Stimulated activated CD8-positive, alpha-beta memory T cell treated with anti-CD3 and anti-CD28 coated beads, Interleukin-15, amount 100 ng/mL, for 1 hour (primary cell): ENCODE measurements at places on chromosomes 2 and 18.

DNA sequence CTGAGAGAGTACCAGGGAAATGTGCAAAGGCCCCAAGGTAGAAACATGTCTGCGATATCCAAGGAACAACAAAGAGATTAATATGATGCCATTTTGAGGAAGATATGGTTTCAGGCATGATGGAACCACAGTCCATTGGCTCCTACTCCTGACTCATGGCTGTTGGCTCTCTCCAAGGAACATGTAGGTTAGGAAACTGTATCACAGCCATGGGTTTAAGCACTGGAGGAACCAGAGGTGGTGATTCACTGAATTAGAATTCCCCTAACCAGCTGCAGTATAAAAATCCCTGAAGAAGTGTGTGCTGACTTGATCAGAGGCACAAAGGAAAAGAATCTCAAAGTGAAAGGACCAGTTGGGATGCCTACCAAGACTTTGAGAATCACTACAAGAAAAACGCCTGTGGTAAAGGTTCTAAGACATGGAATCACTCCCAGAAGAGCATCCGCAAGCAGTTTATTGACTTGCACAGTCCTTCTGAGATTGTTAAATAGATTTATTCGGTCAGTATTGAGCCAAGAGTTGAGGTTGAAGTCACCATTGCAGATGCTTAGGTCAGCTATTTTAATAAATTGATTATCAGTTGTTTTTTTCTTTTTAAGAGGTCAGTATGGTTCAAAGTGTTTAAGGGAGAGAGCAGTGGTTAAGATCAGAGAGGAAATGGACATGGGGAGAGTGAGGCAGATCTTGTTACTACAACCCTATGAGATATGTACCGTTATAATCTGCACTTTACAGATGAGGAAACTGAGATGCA lies 110.7 kb upstream of the OTX1 start:
- DNase-seq: no peak

- DNase-seq: no peak
Measured at GRCh38 chr2:189260361-189260814, 80.8 kb upstream of the COL5A2 start.

GRCh38 chr2:37706334-37707183 lies 35.1 kb upstream of the CDC42EP3 start:
- no peak for DNase-seq

- no peak for DNase-seq
Measured at GRCh38 chr2:217479566-217479965, 523.2 kb downstream of the TNS1 start.

DNA sequence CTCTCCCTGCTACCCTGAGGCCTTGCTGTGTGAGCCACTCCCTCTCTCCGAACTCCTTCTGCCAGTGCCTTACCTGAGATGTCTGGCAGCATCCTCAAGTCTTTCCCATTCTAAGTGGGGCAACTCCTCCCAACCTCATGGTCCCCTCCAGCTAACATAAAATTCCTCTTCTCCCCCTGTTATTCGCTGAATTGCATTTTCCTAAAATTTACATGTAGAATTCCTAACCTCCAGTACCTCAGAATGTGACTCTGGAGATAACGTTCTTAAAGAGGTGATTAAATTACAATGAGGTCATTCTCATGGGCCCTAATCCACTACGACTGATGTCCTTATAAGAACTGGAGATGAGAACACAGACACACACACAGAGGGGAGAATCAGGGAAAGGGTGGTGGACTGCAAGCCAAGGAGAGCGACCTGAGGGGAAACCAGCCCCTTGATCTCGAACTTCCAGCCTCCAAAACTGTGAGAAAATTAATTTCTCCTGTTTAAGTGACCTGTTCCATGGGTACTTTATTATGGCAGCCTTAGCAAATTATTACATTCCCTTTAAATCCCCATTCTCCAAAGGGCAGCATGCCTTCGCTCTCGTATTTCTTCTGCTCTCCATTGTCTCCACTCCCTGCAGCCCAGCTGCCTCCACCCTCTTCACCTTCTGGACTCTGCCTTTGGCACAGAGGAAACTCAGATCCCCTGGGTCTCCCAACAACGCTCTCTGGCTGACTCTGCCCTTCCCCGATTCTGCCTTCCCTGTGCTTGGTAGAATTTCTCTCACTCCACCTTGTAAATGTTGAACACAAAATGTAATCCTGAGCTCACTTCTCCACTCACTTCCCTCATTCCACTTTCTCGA lies 70.5 kb downstream of the TGIF1 start:
- DNase-seq: no peak

DNA sequence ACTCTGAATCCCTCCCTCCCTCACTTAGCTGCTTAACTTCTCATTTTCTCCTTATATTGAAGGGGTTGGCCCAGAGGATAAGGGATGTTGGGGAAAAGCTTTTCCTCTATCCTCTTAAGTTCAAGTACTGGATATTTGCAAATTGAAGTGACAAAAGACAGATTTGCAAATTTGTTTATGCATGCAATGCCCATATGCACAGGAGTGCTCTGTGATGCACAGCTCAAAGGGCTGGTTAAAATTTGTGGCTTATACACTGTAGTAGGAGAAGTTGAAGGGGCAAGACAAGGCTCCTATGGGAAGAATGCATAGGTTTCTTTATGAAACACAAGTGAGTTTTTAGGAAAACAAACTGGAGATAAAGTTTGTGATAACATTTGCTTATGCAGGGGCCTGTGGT lies 8.4 kb upstream of the MSH6 start:
- DNase-seq: no peak

- DNase-seq: no peak
Measured at GRCh38 chr18:48048251-48048650, 117.8 kb upstream of the SMAD2 start.
